ENCODE measurements at places on chromosomes 4 and X.
A peak's percentile ranks its signal among the peaks of the same experiment; 100 is the strongest.

DNA sequence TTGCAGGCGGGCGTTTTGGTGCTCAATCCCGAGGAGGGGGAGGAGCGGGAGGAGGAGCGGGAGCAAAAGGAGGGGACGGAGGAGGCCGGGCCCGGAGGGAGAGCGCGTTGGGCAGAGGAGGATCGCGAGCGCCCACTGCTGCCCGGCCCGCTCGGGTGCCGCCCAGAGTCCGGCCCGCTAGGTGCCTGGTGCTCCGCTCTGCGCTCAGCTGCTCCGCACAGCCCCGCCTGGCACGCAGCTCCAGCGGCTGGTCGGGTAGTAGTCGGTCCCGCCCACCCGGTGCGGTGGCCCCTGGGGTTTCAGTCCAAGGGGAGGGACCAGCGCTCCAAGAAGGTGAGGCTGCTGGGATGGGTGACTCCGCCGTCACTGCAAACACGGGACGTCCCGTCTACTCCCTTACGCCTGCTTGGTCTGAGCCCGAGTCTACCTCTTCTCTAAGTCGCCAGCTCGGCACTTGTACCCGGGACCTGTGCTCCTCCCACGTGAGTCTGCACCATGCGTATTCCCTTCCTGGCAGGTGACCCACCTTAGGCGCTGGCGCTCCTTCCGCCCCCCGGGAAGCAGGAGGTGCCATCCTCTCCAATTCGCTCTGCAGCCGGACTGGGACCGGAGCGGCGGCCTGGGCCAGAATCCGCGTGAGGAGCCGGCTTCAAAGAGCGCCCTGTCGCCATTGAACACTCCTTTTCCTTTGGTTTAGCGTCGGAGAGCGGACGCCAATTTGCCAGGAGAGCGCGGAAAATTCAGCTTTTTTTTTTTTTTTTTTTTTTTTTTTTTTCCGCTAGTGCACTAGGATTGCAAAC lies 405 bp upstream of the HS3ST1 start:
- peak; percentile 83 for DNase-seq

DNA sequence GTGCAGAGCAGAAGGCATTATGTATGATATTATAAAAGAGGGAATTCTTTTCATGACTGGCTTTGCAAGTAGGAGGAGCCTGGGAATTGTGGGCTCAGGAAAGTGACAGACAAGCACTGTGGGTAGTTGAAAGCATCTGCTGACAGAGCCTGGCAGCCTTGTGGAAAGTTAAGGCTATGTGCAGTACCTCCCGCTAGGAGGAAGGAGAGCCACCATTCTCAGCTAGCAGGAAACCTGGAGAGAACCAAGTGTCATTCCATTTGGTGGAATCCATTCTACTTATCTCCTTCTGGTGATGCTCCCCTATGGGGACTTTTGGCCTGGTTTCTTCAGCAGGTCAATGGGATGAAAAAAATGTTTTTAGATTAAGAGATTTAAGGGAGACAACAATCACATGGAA lies 81.8 kb downstream of the ASB9 start:
- DNase-seq, result no peak

- no peak for DNase-seq
Observed at GRCh38 chrX:120752431-120753082, 122.7 kb upstream of the C1GALT1C1 start.

DNA sequence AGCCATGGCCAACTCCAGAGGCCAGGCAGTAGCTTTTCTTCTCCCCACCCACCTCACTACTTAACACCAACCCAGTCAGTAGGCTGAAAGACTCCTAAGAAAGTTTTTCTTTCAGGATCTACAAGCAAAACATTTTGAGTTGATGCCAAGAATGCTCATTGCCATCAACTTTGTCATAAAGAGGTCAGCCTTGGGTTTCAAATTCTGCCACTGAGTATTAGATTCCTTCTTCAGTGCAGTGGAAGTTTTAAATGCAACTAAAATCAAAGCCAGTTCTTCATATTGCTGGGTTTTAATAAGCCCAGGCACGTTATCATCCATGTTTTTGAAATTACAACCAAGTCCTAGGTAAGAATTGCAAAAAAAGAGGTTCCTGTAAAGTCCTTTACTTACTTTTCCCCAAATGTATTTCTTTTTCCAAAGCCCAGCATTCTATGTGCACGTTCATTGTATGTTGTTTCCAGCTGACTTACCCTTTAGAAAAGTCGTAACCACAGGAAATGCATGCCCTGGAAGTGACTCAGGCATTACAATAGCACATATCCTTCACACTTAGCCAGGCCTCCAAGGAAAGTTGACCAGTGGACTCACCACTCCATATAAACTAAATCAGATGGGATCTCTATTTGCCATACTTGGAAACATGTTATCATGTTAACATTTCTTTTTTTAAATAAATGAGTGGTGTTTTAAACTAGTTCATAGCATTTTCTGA lies 229.9 kb downstream of the SOX3 start:
- peak; percentile 55 for DNase-seq

- DNase-seq, result no peak
Observed at GRCh38 chr4:112386071-112386470, 88.9 kb downstream of the ALPK1 start.
